ENCODE measurements at places on chromosomes 6 and 20. TPM values are rescaled to one million over a fixed set of nuclear protein-coding genes. Genes with fewer than 3 reads are reported as not detected.

The WFDC5 gene
- not detected for polyA plus RNA-seq

The COL11A2 gene
- polyA plus RNA-seq = 0.13 TPM

The SEC63 gene
- polyA plus RNA-seq = 28.8 TPM

The PLG gene
- not detected for polyA plus RNA-seq

The BPIFB4 gene
- not detected for polyA plus RNA-seq

The NKAPL gene
- not detected for polyA plus RNA-seq

The FGD2 gene
- 0.25 TPM for polyA plus RNA-seq

The HLA-DPA1 gene
- polyA plus RNA-seq = 19.5 TPM

The ITPA gene
- 46.2 TPM for polyA plus RNA-seq

DNA sequence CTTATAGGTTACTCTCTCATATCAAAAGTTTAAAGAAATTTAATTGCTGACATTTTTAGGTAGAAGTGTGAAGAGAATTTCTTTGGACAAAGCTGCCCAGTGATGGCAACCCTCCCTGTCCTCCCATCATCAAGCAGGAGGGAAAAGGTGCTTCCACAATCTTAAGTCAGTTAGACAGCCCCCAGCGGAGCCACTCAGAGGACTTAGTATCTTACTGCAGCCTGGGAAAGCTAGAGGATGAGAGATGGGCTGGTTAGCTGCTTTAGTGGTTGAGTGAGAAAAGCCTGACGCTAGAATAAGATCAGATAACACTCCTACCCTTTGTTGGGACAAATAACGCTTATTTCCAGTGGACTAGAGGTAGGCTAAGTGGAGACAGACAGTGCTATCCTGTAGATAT is 227.1 kb downstream of the RFPL4B start:
- DNase-seq = no peak

DNA sequence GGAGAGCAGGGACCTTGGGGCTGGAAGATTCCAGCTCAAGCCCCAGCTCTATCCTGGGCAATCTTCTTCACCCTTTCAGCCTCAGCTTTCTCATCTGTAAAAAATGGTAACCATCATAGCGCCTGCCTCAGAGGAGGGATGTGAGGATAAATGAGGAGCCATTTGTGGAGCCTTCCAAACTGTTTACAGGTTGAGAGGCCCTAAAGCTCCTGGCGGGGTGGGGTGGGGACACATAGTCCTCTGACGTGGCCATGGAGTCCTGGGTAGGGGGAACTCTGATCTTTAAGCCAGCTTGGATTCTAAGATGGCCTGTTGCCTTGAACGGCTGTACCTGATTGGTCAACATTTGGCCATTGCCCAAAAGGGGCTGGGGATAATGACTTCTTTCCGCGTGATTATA is 111.1 kb downstream of the TOX2 start:
- no peak for DNase-seq

- DNase-seq = no peak
Observed at GRCh38 chr20:41229259-41229658, 88.3 kb downstream of the ZHX3 start.

GRCh38 chr20:43843965-43844660 is 70.5 kb upstream of the TOX2 start:
- DNase-seq = no peak

GRCh38 chr20:46530640-46531039 is 17.3 kb upstream of the ZNF334 start:
- no peak for DNase-seq

- no peak for DNase-seq
Observed at GRCh38 chr6:100577425-100577824, 112.7 kb upstream of the SIM1 start.

- no peak for DNase-seq
Observed at GRCh38 chr20:23138226-23138625, 52.1 kb upstream of the CD93 start.

DNA sequence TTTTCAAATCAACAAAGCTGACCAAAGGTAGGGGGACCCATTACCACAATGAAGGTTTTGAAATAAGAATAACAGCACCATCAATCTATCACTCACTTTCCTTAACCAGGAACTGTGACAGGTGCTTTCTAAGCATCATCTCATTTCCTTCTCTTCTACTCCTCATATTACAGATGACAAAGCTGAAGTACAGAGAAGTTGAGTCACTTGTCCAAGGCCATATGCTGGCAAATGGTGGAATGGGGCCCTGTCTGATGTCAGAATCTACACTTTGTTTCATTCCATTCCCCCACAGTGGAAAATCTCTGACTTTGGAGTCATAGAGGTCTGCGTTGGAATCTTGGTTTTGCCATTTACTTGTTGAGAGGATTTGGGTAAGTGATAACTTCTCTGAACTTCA is 222.5 kb upstream of the LRFN2 start:
- no peak for DNase-seq

DNA sequence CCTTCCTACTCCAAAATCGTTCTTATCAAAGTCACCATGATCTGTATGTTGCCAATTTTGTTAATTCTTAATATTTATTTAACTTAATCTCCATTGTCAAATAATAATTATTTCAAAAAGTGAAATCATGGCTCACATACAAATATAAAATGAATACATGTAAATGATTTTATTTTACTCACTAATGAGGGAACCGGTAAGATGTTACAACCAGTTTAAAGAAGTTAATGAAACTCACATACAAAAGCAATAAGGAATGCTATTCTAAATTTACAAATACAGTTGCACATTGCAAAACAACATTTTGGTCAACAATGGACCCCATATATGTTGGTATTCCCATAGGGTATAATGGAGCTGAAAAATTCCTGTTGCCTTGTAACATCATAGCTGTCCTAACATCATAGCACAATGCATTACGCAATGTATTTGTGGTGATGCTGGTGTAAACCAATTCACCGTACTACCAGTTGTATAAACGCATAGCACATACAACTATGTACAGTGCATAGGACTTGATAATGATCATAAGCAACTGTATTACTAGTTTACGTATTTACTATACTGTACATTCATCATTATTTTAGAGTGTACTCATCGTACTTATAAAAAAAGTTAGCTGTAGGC is 6.5 kb upstream of the SLC22A16 start:
- DNase-seq = no peak

GRCh38 chr6:117465691-117466090 is 16.8 kb upstream of the DCBLD1 start:
- no peak for DNase-seq

- DNase-seq = no peak
Observed at GRCh38 chr20:48205786-48206185, 420.5 kb upstream of the SULF2 start.

DNA sequence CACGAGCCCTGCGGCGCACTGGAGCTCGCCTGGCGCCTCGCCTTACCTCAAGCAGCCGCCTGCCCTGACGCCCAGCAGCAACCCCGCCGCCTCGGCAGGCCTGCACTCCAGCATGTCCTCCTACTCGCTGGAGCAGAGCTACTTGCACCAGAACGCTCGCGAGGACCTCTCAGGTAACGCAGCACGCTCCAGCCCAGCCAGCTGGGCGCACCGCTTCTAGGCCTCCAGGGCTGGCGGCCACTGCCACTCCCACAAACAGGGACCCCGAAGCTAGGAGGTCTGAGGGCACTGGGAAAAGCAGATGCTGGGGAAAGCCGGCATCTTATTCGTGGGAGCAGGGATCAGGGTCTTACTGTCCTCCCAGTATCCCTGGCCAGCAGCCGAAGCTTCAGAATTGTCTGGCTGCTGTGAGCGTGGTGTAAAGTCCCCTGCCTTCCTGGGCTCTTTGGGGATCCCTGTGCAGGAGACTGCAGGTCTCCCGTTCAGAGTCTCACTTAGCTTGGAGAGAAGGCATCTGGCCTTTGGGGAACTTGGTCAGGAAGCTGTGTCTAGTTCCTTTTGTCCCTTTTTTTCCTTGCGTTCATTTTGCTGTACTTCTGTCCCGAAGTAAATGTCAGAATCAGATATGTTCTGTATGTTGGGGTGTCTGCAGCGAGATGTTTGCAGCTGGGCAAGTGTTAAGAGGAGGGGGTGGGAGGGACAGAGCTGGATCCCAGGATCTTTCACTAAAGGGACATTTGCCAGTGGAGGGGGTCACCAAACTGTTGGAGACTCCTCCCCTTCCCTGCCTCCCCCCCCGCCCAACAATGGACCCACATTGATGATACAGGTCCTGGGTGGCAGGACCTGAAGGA is 1.8 kb downstream of the FOXF2 start:
- DNase-seq = no peak

GRCh38 chr6:90003941-90004340 is 109.7 kb downstream of the GJA10 start:
- no peak for DNase-seq

- DNase-seq = no peak
Observed at GRCh38 chr20:61949714-61950640, 115.7 kb downstream of the TAF4 start.

DNA sequence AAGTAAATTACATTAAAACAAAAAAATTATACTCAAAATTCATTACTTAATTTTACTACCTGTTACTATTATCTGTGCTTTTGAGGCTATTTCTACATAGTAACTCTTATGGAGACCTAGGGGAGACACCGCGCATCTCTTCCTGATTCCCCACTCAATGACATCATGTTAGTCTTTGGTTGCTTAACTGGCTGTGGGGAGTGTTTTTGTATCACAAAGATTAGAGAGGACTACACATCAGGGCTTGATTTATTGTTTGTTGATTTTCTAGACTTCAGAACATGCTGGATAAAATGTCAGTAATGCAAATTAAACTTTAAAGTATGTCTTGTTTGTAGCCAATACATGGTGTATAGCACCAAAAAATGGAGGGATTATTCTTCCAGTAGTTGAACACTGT is 26.0 kb downstream of the SLC2A10 start:
- DNase-seq = no peak

DNA sequence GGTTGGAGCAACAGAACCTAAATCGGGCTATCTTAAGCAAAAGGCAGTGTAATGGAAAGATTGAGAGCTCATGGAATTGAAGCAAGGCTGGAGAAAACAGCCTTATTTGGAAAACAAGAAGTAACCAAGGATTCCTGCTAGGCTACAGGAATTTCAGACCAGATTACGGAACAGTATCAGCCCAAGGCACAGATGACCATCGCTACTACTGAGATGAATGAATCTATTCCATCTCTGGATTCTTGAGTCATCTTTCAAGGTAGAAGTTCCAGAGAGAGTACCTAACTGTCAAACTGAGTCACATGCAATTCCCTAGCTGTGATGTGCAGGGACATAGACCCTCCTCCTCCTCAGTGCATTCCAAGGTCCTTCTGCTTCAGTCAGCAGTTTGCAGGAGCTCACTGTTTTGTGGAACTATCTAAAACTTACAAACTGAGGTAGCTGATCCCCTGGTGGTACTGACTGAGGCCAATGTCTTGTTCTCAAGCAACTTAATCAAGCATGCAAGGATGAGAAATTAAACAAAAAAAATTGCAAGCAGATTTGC is 62.0 kb upstream of the SMLR1 start:
- DNase-seq = no peak
